ENCODE measurements at places on chromosomes 7 and 10. TPM values are rescaled to one million over a fixed set of nuclear protein-coding genes. Genes with fewer than 3 reads are reported as not detected.

TUBAL3 gene
- polyA plus RNA-seq, result not detected

DPP6 gene
- polyA plus RNA-seq, result 0.10 TPM

MSMB gene
- polyA plus RNA-seq, result not detected

DNA sequence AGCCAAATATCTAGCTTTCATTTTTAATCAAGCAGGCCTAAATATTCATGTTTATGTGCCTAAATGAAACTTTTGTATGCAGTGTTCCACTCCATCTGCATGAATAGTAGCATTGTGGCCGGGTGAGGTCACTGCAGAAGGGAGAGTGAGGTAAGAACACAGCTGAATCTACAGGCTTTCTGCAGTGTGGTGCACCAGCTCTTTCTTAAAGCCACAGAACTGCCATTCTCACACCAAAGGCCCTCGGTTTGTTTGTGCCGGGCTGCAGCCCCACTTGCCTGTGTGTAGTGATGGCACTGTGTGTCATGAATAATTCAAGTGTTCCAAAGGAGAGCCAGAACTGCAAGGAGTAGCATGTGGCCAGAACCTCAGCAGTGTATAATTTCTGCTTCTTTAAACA lies 204.1 kb downstream of the TRIL start:
- H3K4me1 ChIP-seq, result peaks cover 16% of the 10 kb centered on the region
- H3K4me3 ChIP-seq, result no peak overlapping the region
- no peak for DNase-seq
- no peaks in the 10 kb centered on the region for H3K27me3 ChIP-seq
- no peak overlapping the region for H3K27ac ChIP-seq
- H3K36me3 ChIP-seq, result no peaks in the 10 kb centered on the region

GRCh38 chr10:109427411-109427810 lies 495.9 kb downstream of the XPNPEP1 start:
- H3K4me3 ChIP-seq, result no peak overlapping the region
- no peaks in the 10 kb centered on the region for H3K36me3 ChIP-seq
- H3K27me3 ChIP-seq, result no peaks in the 10 kb centered on the region
- H3K27ac ChIP-seq, result no peak overlapping the region

GRCh38 chr10:100826031-100826651 lies 80.8 kb downstream of the PAX2 start:
- no peak for DNase-seq
- H3K27ac ChIP-seq, result no peak overlapping the region
- H3K36me3 ChIP-seq, result no peaks in the 10 kb centered on the region
- H3K27me3 ChIP-seq, result peaks cover 58% of the 10 kb centered on the region
- H3K4me3 ChIP-seq, result peak overlapping the region; percentile 38

DNA sequence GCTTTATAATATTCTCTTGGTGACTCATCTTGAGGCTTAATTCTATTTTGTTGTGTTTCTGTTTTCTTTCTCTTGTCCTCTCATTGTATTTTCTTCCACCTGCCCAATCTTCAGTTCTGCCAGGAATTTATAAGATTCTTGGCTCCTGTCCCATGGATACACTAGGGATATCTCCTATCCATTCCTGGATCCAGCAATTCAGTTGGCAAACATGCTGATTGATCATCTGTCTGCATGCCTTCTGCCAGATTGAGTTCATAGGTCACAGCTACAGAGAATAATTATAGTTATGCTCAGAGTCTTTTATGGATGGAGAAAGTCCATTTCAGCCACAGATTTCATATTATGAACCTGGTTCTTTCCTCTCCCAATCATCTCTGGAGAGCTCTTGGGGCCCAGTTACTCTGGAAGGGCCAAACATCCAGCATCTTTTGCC lies 140.4 kb upstream of the MAGI2 start:
- no peak overlapping the region for H3K4me3 ChIP-seq
- H3K27ac ChIP-seq, result peak overlapping the region; percentile 72
- no peaks in the 10 kb centered on the region for H3K27me3 ChIP-seq
- H3K4me1 ChIP-seq, result no peaks in the 10 kb centered on the region

GRCh38 chr7:127527561-127527960 lies 57.8 kb downstream of the GCC1 start:
- H3K4me3 ChIP-seq, result no peak overlapping the region
- no peaks in the 10 kb centered on the region for H3K4me1 ChIP-seq
- DNase-seq, result no peak
- H3K27me3 ChIP-seq, result 0 out of 2 replicates have a peak, but pooled peaks cover 6% of the 10 kb centered on the region
- H3K36me3 ChIP-seq, result no peaks in the 10 kb centered on the region
- H3K27ac ChIP-seq, result no peak overlapping the region
